Transverse colon (tissue), 4 donors: ENCODE measurements at places on chromosomes 5 and 9.
A peak's percentile ranks its signal among the peaks of the same experiment; 100 is the strongest.

- DNase-seq: no peak
These were observed 171.9 kb downstream of the MAPKAP1 start for GRCh38 chr9:125534971-125535701.

DNA sequence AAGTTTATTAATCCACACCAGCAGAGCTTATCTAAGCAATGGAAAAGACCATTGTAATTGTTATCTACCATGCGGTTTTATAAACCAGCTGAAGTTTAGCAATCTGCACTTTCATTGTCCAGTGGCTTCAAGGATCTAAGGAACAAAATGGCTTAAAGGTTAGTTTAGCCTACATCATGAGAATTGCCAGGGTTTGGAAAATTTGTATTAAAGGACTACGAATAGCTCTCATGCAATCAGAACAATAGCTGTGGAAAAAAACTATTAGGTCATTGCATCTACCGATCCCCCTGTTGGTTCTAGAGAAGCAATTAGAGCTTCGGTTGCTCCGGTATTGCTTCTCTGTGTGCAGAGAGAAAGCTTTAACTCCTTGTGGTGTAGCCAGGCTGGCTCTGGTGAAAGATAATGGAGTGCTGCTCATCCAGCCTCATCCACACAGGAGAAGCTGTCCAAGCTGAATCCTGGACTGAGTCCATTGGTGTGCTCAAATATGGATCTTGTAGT is 86.3 kb upstream of the SLC12A2 start:
- DNase-seq: no peak

DNA sequence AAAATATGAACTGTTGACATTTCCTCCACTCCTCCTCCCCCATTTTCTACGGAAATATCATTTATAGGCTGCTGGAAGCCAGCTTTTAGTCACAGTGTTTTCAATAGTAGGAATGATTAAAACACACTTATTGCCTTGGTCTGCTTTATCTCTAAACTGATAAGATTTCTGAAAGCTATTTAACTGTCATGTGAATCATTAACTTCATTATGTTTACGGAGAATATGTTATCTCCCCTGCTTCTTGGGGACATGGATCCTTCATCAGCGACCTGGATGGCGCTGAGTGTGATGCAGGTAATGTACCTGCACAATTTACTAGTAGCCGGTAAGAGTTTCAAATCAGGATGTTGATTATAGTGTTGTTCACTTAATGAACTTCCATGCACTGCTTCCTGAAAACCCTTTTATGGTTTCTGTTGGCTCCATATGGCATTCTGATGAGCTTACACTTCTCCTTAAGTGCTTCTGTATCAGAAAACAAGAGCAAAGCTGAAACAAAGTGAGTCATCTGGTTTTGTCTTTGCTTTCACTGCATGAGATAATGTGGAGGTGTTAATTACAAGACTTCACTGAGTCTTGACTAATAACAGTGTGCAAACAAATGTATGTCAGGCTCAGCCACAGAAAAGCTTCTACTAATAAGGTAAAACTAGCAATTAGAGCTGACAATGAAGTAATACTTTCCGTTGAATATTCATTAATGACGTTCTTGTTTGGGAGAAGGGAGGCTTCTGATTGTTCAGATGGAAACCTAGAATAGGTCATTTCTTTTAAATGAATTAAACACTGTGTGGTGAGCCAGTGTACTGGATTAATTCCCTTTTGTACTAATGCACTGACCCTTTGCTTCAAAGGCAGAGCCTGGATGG is 162.4 kb upstream of the ZNF608 start:
- DNase-seq: no peak

- peak; percentile 32 for DNase-seq
These were observed 5.5 kb upstream of the SHB start for GRCh38 chr9:38074441-38074961.

GRCh38 chr9:33858423-33858822 is 41.5 kb downstream of the UBE2R2 start:
- no peak for DNase-seq

- DNase-seq: peak; percentile 44
These were observed 44.0 kb downstream of the ROR2 start for GRCh38 chr9:91905991-91906469.

GRCh38 chr5:37543216-37543615 is 164.1 kb downstream of the WDR70 start:
- DNase-seq: no peak

GRCh38 chr5:115124741-115125140 is 45.0 kb downstream of the TRIM36 start:
- DNase-seq: no peak

DNA sequence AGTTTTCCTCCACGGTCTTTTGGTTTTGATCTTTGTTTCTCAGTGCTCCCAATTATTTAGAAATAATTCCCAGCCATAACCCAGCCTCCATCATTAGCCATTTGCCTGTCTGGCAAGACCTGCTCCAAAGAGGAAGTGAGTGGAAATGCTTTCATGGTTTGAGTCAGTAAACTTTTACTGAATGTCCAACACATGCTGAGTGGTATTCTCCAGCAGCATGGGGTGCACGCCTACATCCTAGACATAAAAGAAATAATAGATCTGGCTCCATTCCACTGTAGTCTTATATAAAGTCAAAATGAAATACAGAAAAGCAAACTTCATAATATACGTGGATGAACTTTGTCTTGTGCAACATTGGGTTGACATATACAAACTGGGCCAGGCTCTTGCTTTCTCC is 757.2 kb downstream of the TLE1 start:
- DNase-seq: no peak

DNA sequence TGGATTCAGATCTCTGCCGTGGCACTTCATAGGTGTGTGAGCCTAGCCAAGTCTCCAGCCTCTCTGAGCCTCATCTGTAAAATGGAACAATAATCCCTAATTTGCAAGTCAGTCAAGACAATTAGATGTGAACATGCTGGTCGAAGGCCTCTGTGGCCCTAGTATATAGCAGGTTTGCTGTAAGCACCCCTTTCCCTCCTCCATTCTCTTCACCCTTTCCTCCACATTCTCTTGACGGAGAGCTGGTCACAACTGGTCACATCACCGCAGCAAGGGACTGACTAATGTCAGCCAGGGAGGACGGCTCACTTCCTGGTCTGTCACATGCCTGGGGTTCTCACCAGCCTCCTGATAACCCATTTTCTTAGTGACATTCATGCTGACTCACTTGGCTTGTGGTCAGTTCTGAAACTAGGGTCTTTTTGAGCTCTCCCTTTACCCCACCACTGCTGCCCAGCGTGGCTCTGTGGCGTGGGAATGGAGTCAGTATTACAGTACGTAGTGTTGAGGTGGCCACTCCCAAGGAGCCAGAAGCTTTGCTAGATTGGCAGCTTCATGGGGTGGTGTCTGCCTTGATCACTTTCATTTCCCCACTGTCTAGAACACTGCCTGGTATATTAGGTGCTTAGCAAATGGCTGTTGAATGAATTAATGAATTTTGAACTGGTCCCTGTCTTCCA is 47.8 kb downstream of the ERGIC1 start:
- DNase-seq: no peak

DNA sequence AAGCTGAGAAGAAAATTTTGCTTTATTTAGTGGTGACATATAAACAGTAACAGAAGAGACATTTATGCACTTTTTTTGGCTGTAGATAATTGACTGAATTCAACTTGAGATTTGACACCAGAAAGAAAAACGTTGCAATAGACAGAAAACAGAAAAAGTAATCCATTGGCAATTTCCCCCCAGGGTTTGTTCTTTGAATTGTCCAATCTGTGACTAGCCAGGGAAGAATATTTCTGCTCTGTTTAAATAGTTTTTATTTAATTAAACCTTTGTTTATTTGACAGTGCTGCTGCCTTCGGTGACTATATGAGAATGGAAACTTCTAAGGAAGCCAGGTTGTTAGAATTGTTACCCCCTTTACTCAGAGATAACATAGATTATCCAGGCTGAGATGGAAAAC is 210.6 kb downstream of the DEPDC1B start:
- no peak for DNase-seq

- DNase-seq: peak; percentile 27
These were observed 328 bp downstream of the CAMSAP1 start for GRCh38 chr9:135907006-135907430.

DNA sequence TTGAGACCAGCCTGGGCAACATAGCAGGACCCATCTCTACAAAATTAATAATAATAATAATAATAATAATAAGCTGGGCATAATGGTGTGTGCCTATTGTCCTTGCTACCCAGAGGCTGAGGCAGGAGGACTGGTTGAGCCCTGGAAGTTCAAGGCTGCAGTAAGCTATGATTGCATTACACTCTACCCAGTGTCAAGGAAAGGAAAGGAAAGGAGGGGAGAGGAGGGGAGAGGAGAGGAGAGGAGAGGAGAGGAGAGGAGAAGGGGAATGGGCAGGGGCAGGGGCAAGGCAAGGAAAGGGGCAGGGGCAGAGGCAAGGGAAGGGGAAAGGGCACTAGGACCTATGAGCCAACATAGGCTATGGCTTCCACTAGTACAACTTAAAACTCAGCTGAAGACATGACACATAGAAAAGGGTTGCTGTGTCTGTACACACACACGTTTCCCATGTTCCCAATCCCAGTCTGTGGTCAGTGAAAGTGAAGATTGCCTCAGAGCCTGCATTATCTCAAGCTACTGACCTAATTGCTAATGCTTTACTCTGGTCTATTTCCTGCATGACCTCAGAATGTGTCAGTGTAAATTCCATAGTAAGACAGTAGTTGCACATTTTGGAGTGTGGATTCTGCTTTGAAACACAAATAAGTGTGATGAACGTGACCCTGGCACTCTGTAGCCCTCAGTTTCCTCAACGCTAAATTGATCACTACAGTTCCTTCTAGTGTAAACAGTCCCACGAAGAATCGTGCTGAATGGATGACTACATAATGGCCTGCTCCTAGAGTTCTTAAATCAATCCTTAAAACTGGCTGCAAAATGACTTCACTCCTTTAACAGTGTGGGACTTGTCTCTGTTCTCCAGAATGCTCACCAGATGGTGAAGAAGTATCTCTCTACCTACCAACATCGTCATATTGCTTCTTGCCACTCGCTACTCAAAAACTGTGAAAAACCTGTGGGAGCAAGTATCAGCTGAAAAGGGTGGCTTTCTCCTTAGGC is 497.0 kb downstream of the RAB3C start:
- DNase-seq: no peak

- no peak for DNase-seq
These were observed 138.3 kb downstream of the PBX3 start for GRCh38 chr9:125885405-125886034.

- no peak for DNase-seq
These were observed 1046.9 kb upstream of the WWC1 start for GRCh38 chr5:167244583-167244982.

- DNase-seq: no peak
These were observed 6.5 kb downstream of the LRRC26 start for GRCh38 chr9:137163365-137163715.

- no peak for DNase-seq
These were observed 45.3 kb upstream of the CDK5RAP2 start for GRCh38 chr9:120625222-120625621.

DNA sequence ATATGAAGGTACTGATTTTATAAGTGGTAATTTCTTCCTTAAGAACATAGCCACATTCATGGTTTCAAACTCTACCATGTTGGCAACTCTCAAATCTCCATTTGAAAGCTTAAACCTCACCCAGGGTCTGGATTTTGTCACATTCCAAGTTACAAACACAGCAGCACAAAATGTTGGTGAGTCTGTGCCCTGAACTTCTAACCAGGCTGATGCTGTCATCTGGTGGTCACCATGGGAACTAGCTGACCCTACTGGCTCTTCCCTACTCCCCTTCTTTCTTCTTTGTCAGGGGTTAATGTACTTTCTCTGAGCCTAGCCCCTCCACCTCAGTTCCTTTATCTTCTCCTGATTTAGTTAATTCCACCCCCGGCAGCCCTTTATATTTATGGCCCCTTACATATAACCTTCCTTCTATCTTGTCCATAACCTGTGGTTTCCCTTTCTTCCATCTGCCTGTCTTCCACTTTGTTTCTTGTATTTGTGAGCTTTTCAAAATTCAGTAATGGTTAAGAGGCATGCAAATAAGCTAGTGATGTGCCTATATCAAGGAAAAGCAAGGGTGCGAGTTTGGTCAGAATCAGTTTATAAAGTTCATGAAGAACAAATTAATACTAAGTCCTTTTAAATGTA is 35.9 kb downstream of the TGFBR1 start:
- peak; percentile 29 for DNase-seq

DNA sequence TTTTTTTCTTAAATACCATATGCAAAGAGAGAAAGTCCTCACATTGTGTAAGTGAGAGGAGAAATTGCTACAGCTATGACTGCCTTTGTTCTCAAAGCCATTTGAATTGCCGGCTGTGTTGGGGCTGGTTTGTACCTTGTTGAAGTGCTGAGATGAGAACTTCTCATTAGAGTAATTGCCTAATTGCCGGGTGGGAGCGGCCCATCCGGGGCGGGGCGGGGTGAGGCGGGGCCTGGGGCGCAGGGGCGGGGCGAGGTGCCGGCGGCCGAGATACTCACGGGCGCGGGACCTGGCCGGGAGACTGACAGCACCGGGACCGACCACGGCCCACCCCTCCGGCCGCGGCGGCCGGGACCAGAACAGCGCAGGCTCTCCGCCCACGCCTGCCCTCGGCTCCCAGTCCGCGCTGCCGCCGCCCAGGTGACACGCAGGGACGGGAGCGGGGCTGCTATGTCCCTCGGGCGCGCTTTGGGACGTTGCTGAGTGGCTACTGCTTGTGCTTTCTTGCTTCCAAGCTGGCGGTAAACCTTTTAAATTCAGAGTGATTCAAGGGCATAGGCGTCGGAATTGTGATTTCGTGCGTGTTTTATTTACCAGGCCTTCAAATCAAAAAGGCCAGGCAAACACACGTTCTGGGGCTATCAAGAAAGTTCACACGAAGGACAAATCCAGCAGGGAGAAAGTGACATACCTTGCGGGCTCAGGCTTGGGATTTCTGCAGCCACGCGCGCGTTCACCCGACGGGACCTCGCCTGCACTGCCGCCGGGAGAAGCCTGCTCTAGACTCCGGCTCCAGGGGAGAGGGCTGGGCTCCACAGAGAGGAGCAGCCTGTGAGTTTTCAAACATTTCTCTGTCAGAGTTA is 269.1 kb downstream of the FANCC start:
- peak; percentile 82 for DNase-seq

DNA sequence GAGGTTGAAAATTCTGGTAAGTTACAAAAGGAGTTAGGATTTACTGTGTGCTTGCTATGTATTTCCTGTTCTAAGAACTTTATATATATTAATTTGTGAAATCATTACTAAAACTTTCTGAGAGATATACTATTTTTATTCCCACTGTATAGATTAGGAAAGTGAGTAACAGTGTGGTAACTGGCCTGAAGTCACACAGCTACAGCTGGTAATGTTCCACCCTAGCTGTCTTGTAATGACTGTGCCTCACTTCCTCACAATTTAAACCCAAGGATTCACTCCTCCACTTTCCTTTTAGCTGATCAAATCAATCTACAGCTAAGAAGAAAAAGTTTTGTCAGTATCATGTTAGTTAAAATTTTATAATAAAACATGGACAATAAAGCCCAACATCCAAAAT is 278.8 kb downstream of the GAS1 start:
- DNase-seq: no peak

DNA sequence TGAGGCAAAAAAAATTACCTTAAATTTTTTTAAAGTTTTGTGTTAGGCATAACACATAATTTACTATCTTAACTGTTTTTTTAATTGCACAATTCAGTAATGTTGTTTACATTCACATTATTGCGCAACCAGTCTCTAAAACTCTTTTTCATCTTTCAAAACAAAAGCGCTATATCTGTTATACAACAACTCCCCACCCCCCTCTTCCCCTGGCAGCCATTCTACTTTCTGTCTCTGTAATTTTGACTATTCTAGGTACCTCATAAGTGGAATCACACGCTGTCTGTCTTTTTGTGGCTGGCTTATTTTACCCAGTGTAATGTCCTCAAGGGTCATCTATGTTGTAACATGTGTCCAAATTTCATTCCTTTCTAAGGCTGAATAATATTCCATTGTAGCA is 241.5 kb upstream of the DMRT1 start:
- no peak for DNase-seq

- no peak for DNase-seq
These were observed 17.1 kb upstream of the ADAMTS2 start for GRCh38 chr5:179362355-179362754.
